Activated T-cell treated with anti-CD3 and anti-CD28 coated beads, Interleukin-2, amount 50 U/mL, for 72 hours (primary cell): ENCODE measurements at places on chromosomes 2 and 18.
A peak's percentile ranks its signal among the peaks of the same experiment; 100 is the strongest.

- DNase-seq, result no peak
Observed at GRCh38 chr2:109311771-109312170, 182.8 kb downstream of the SH3RF3 start.

DNA sequence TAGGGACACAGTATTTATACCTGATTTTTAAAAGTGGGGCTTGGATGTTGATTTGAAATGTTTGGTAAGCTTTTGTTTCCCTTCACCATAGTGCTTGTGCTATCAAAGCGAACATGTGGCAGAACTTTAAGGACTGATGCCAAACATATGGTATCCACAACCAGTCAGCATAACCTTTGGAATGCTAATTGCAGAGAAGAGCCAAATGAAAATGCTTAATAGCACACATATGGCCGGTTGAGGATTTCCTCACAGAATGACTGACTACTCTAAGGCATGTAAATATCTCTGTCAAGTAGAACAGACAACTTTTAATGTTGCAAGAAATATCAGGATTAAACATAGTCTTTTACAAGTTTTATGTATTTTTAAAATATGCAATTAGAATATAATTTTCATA is 120.9 kb upstream of the COL3A1 start:
- DNase-seq, result no peak

GRCh38 chr2:237223201-237223861 is 137.6 kb downstream of the COPS8 start:
- no peak for DNase-seq

DNA sequence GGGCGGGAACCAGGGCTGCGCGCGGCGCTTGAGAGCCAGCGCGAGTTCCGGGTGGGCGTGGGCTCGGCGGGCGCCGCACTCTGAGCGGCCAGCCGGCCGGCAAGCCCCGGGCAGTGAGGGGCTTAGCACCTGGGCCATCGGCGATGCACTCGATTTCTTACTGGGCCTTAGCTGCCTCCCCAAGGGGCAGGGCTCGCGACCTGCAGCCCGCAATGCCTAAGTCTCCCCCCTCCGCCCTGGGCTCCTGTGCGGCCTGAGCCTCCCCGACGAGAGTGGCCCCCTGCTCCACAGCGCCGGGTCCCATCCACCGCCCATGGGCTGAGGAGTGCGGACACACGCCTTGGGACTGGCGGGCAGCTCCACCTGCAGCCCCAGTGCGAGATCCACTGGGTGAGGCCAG is 36.5 kb upstream of the MAP2 start:
- no peak for DNase-seq

- no peak for DNase-seq
Observed at GRCh38 chr2:100703739-100704138, 116.2 kb upstream of the NPAS2 start.

GRCh38 chr2:106030287-106031268 is 163.5 kb downstream of the UXS1 start:
- peak; percentile 33 for DNase-seq

- no peak for DNase-seq
Observed at GRCh38 chr2:235526166-235526565, 32.3 kb downstream of the AGAP1 start.

DNA sequence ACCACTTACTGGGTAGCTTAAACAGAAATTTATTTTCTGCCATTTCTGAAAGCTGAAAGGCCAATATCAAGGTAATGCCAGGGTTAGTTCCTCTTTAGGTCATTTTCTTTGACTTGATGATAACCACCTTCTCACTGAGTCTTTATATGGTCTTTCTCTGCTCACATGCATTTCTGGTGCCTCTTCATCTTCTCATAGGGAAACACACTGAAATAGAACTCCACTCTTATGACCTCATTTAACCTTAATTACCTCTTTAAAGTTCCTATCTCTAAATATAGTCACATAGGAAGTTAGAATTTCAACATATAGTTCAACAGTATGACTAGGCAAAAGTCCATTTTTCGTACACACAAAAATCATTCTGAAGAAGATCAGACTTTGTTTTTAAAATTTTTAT is 616.8 kb upstream of the VRK2 start:
- no peak for DNase-seq

DNA sequence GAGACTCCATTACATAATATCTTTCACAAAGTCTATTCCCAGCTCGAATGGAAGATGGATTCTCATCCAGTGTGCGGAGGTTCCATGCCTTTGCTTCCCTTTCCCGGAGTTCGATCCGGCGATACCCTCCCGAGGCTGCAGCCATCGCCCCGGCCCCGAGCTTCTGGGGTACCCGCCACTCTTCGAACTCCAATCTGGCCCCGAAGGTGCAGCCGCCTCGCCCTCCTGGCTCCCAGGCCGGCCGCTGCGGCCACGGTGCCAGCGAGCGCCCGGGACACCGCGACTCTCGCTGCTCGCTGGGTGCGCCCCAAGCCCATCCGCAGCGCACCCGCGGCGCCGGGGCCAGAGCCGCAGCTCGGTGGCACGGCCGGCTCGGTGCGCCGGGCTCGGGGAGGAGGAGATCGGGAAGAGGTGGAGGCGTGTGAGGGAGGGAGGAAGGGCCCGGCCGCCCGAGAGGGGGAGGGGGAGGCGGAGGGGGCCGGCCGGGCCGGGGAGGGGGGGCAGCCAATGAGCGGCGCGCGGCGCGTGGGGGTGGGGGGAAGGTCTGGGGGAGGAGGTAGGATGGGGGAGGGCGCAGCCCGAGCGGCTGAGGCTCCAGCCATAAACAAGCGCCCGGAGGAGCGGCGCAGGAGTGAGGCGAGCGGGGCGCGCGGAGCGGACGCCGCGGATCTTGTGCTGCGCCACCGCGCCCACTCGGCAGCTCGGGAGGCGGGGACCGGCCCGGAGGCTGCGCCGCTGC is at the start of gene CRIM1:
Gene CRIM1 (plus strand): TSS at position 628 of the 739 bp plus-strand sequence. CDS start 515 bp downstream, outside the sequence.
- peak; percentile 63 for DNase-seq

- DNase-seq, result no peak
Observed at GRCh38 chr18:64099244-64099643, 49.6 kb downstream of the LINC00305 start.

GRCh38 chr2:167404627-167405284 is 516.5 kb downstream of the XIRP2 start:
- no peak for DNase-seq

- no peak for DNase-seq
Observed at GRCh38 chr2:48545244-48545643, 15.3 kb downstream of the STON1 start.

DNA sequence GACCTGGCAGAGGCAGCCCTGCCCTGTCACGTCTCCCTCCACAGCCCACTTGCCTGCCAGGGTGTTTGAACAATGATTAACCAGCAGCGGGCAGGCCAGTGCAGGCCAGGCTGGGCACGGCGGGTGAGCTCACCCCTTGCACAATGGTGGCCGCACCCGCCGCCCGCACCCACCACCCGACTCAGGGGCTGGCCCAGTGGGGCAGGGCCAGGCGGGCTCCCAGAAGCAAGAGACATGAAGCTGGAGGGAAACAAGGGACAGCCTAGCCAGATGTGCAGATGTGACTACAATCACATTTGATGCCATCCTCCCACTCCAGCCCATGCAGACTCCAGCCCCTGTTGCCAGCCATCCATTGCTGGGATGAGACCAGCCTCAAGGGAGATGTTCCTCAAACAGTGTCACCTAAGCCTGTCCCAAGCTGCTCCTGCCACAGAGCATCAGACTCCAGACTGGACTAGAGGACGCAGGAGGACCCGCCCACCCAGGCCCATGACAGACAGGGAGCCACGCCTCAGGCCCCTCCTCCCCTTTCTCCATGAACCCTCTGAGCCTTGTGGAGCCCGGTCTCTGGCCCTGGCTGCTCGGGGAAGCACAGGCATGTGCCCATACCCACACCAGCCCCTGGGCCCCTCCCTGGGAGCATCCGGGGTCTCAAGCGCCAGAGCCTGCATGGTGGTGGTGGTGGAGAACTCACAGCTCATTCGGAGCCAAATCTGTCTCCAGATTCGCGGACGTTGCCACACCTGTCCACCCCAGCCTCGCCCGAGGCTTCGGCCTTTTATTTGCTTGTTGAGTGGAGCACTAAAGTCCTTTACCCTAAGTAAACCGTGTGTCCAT is 45.0 kb downstream of the SDC1 start:
- DNase-seq, result no peak

GRCh38 chr2:69969991-69970390 is 8.6 kb upstream of the ASPRV1 start:
- no peak for DNase-seq

DNA sequence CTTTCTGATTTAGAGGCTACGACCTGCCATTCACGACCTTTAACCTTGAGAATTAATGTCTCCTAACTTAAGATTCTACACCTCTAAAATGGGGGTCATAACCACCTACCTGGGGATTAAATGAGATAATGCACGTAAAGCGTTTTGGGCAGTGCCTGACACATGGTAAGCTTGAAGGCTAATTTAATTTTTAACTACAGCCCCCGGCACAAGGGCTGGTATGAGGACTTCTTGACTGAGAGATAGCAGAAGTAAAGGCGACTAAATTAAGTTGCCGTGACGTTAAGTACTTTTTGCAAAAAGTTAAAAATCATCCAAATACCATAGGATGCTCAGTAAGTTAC is 549 bp downstream of the MRPL35 start:
- no peak for DNase-seq

DNA sequence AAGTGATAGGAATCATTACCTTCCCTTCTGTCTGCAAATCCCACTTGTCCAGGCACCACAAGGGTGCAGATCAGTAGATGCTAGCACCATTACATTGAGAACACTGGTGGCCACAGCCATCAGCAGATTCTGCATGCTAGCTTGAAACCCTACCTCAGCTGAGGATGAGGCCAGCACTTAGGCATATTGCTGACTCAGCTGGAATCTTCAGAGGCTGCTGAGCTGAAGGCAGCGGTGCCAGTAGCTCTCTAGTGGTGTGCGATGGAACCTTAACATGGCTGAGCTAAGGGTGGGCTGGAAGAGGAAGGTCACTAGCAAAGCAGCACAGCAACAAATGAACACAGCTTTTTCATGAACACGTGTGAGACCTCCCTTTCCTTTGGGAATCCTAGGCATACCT is 19.0 kb upstream of the CPO start:
- DNase-seq, result no peak

DNA sequence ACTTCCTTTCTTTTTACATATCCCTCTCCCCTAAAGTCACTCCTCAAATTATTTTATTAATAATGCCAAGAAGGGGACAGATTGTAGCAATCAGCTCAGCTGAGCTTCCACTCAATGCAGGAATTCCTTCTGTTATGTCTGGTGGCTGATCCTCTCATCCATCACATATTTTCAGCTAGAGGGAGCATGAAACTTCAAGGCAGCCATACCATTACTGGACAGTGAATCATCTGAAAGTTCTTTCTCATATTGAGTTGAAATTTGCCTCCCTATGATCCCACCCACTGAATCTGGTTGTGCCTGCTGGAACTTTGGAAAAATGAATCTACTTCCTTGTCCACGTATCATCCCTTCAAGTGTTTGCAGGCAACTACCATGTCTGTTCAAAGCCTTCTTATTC is 11.2 kb downstream of the ZNF385B start:
- DNase-seq, result no peak

DNA sequence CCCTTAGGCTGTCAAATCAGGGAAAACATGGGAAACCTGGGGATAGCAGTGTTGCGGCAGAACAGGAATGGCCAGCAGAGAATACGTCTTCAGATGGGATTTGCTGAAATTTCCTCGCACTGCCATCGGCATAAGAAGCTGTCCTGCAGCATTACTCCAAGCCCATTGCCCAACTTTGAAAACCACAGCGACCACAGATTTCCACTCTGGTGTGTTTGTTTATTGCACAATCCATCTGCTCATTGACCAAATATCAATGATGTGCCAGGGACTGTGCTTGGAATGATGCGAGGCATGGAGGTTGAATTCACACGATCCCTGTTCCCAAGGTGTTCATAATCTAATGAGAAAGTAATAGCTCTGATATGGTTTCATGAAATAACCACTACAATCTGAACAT is 383.3 kb upstream of the MYT1L start:
- DNase-seq, result no peak

- no peak for DNase-seq
Observed at GRCh38 chr2:172208791-172209325, 106.2 kb upstream of the DLX2 start.

GRCh38 chr2:8629402-8629801 is 52.5 kb upstream of the ID2 start:
- no peak for DNase-seq

- peak; percentile 22 for DNase-seq
Observed at GRCh38 chr2:173884025-173884802, 81.0 kb downstream of the SP3 start.

GRCh38 chr2:241304039-241304670 is 11.3 kb downstream of the HDLBP start:
- DNase-seq, result no peak

GRCh38 chr2:98487806-98488189 is 43.1 kb downstream of the INPP4A start:
- DNase-seq, result no peak

- no peak for DNase-seq
Observed at GRCh38 chr2:138727956-138728355, 52.2 kb downstream of the NXPH2 start.
